ENCODE measurements at places on chromosomes 12 and 14.
A peak's percentile ranks its signal among the peaks of the same experiment; 100 is the strongest.

DNA sequence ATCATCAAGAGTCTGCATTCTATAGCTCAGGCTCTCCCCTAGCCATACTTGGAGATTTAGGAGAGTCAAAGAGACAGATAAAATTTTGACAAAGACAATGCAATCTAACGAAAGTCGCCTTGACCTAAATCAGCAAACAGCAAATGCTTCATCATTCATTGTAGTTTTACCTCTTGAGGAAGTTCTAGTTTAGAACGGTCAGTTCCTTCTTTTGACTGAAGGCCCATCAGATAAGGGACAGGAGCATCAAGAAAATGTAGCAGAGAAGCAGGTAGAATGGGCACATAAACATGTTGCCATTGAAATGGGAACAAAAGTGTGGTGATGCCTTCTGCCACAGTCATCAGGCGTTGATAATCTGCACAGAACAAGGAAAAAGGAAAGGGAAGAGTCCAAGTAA, 130.9 kb downstream of the DENND5B start:
- no peak for DNase-seq

- no peak for DNase-seq
Observed at GRCh38 chr14:43754838-43755237, 752.2 kb downstream of the FSCB start.

DNA sequence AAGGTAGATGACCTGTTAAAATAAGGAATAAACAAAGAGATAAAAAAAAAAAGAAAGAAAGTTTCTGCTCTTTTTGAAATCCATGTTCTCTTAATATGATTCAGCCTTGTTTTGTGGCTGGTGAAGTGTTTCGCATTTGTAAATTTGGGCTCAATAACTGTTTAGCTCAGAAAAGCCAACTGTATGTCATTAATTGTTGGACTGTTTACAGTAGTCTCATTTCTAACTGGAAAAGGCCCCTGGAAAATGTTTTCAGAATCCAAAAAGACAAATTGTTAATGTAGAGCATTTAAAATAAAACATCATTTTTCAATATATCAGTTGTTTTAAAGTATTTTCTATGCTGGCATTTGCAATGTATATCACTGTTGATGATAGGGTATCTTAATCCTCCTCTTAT, 47.4 kb upstream of the DYRK2 start:
- DNase-seq = no peak

DNA sequence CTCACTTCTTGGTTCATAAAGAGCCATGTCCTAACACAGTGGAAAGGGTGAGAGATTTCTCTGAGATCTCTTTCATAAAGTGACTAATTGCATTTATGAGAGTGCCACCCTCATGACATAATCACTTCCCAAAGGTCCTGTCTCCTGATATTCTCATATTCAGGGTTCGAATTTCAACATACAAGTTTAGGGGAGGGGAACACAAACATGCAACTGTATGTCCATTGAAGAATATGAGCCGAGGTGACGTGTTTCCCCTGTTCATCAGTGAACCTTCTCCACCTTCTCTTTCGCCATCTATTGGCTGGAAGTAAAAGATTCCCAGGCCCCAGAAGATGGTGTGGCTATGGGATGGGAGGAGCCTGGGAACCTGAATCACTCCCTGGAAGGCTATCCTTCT, 354.2 kb upstream of the ATP2B1 start:
- no peak for DNase-seq

DNA sequence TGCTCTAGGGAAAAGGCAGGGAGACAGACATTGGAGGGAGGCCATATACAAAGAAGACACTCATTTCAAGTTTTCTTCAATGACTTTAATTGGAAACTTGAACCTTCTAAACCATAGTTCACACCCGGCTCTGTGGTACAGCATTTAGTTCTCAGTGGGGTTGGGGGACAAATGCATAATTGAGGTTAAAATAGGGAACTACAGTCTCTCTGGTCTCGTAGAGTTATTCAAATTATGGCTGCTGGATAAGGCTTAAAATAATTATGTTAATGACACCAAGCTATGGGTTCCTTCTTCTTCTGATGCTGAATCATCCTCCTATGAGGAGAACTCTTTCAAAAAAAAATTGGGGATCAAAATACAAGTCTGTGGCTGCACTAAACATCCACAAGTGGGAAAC, 3.8 kb upstream of the RPAP3 start:
- DNase-seq = no peak

GRCh38 chr12:1518591-1519516, 75.5 kb downstream of the FBXL14 start:
- no peak for DNase-seq

DNA sequence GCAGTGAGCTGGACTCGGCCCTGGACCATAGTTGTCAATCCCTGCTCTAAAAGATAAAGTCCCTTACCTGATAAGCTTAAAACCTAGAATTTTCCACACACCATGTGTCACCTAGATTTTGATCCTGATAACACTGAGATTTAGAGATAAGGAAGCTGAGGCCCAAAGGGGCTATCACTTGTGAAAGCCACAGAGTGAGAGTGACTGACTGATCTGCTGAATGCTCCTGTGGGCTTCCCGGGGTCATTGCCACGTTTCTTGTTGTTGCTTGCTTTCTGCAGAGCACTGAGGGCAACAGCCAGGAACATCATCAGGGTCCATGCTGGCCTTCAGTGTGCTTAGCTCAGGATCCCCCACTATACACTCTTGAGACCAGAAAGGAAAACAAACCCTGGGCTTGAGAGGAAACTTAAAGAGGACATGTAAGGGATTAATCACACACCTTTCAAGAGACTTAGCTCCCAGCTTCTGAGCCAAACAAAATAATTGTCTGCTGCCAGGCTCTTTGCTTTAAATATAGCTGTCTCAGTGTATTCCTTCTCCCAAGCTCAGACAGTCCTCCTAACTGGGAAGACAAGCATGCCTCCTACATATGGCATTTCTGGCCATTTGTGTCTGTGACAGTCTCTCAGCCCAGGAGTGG, 82.6 kb upstream of the ARHGAP5 start:
- DNase-seq = no peak

DNA sequence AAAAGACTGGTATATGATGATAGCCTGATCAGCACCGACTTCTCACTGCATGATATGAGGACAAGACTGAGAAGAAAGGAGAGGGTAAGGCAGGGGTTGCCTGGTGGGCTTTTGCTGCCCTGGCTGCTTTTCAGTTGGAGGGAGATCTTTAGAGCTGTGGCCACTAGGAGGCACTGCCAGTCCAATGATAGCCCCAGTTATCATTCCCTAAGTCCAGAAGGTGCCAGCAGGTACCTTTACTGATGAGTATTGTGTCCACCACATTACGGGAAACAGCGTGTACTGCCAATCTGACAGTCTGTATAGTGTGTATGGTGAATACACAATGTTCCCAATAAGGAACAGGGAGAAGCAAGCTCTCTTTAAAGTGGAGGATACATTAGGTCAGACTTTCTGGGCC, 55.8 kb upstream of the CCDC175 start:
- DNase-seq = no peak

DNA sequence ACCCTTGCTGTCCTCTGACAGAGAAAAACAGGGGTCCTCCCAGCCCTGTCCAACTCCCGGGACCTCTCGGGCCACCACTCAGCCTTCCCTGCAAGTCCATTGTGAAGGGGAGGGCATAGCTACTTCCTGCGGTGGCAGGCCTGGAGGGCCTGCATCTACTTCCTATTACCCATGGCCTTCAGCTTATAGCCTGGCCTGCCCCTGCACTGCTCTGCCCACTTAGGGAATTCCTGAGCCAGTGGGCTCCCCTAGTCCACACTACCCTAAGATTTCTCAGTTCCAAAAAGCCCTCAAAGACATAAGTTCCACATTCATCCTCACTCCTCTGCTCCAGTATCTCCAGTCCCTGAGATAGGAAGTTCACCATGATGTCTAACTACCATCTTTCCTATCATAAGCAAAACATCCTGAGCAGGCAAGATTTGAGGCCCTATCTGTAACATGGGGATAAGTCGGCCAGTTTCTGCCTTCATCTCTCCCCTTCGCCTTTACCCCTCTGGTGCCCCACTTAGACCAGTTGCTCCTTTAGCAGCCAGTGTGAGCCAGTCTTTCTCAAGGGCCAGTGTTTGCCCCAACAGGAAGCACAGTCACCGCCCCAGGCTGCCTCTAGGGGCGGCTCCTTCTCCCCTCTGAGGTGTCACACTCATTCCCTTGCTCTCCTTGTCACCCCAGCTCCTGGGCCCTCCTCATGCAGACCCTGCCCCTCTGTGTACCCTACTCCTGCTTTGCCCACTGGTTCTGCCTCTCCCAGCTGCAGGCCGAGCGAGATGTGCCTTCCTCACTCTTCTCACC, 10.9 kb downstream of the HDAC7 start:
- peak; percentile 68 for DNase-seq

- DNase-seq = peak; percentile 52
Observed at GRCh38 chr14:59919570-59920377, at the start of gene LRRC9. LRRC9 (plus strand) TSS chr14:59920144.

GRCh38 chr14:91575469-91576208, 65.5 kb upstream of the PPP4R3A start:
- DNase-seq = no peak

DNA sequence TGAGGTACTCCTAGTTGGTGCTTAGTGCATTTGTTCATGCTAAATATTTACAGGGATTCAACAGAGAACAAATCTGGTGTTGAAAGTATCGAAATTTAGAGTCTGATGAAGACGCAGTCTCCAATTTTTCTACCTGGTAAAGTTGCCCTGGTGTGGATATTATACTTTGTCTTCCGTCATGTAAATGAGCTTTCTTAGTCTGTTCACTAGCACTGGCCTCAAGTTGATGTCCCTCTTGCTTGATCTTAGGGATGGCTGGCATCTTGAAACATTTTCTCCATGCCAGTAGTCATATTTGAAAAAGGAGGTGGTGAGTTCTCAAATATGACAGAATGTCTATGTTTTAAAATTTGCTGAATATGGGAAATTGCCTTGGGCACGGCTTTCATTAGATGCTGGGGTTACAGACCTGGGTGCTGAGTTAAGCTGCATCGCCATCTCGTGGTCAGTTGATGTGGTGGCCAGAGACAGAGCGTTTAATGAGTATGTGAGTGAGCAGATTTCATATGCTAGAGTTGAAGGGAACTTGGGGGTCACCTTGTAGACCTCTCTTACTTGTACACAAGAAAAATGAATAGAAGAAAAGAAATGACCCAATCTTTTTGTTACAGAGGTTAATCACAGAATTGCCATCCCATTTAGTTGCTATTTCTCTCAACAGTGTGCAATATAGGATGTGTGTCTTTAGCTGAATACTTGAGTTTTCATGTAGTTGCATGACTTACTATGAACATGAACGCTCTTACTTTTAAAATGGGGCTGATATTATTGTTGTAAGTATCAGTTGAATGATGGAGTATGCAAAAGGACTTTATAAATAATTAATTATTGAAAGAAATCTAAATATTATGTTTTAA, 172.8 kb upstream of the DCN start:
- DNase-seq = peak; percentile 42

DNA sequence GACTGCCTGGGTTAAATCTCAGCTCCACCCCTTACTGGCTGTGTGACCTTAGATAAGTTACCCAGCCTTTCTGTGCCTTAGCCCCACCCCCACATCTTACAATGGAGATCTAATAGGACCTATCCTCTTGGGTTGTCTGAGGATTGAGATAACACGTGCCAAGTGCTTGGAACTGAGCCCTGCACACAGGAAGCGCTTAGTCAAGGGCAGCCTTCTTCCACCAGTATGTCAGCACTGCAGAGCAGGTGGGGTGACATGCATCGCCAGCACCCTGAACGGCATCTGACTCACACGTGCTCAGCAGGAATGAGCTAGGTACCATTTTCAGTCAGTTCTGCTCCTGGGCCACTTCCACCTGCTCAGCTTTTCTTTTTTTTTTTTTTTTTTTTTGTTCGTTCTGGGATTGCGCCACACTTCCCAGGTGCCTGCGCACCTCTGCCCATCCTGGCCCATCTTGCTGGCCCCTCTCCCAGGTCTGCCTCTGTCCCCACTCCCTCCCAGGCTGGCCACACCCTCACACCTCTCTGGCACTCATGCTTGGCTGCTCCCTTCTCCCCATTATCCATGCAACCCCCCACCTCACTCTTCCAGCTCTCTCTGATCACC, 19.6 kb downstream of the LGMN start:
- DNase-seq = no peak

- DNase-seq = no peak
Observed at GRCh38 chr12:113200021-113200797, 14.7 kb downstream of the RITA1 start.

GRCh38 chr12:64551676-64552075, 58.6 kb upstream of the RASSF3 start:
- no peak for DNase-seq

- no peak for DNase-seq
Observed at GRCh38 chr12:130224613-130225012, 62.3 kb downstream of the FZD10 start.

DNA sequence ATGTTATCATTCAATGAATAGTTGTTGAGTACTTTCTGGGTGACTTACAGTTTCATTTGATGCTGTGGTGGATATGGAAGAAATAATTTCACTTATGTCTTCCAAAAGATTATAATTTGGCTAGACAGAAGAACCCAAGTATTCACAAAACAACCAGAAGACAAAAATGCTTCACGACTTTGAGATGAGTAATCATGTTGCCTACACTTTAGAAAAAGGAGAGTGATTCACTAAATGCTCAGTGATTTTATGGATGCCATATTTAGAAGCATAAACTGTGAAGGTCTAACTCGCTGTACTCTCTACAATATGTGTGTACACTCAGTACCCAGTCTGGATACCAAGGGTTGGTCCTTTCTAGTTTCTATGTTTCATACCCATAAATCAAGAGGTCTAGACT, 101.3 kb upstream of the E2F7 start:
- DNase-seq = no peak

- DNase-seq = no peak
Observed at GRCh38 chr12:106583242-106584103, 669 bp downstream of the RFX4 start.

DNA sequence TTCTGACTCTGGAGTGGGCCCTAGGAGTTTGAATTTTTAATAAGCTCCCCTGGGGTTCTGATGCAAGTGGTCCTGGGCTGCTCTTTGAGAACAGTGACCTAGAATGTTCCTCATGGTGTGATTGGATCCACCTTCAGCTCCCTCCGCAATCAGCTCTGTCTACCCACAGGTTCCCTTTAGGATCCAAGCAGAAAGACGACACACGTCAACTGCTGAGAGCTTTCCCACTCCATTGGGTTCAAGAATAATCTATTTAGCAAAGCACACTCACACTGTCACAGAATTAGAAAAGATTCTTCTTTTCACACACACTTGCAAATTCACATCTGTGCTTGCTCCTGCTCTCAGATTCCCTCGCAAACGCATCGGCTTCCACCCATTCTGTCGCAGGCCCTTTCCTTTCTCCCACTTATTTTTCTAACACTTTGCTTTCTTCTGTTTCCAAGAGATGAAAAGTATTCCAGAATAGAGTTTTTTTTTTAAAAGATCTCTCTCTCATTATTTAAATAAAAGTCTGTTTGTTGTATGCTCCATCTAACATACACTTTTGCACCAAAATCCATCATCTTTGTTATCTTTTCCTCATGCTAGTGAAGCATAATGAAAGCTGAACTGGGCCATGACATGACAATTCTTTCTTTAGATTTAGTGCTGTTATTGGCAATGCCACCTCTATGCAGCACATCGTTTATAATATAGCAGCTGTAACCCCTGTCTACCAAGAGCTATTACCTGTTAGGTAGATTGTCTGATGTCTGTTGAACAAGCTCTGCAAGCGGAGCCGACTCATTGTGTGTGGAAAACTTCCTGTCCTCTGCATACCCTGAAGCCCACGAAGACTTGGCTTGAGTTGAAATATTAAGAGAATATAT, 73.1 kb downstream of the CACNA1C start:
- no peak for DNase-seq

GRCh38 chr12:100987552-100988521, 193.3 kb downstream of the ANO4 start:
- DNase-seq = peak; percentile 2

GRCh38 chr12:5478081-5478706, 46.3 kb downstream of the NTF3 start:
- no peak for DNase-seq

GRCh38 chr12:82414044-82414443, 55.7 kb downstream of the METTL25 start:
- no peak for DNase-seq
